Gastroesophageal sphincter (tissue), 4 donors: ENCODE measurements at places on chromosomes 5 and 9. TPM values are rescaled to one million over a fixed set of nuclear protein-coding genes. Genes with fewer than 3 reads are reported as not detected.

DNA sequence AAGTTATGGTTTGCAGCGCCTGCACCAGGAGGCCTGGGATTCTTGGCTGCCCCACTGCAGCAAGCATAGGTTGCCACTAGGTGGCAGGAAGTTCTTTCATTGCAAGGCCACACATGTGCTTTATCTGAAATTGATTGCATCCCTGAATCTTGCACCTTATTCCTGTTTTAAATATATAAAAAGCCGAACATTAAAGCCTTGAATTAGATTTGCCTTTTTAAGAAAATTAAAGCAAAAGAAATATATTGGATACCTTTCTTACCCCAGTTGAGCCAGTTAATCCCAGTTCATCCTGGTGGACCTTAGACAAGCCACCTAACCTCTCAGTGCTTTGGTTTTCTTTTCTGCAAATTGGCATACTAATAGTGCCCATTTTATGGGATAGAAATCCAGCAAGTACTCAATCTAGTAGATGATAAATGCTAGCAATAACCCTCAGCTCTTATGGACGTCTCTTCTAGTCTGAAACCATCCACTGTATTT lies 6.3 kb upstream of the TRMT10B start:
- no peak overlapping the region for H3K27ac ChIP-seq
- H3K36me3 ChIP-seq: no peaks in the 10 kb centered on the region
- ATAC-seq: peak; percentile 70
- H3K27me3 ChIP-seq: no peaks in the 10 kb centered on the region

GRCh38 chr9:122941582-122942234 lies 888 bp downstream of the RABGAP1 start:
- peaks cover 61% of the 10 kb centered on the region for H3K4me1 ChIP-seq
- peak overlapping the region; percentile 96 for H3K27ac ChIP-seq
- H3K4me3 ChIP-seq: peak overlapping the region; percentile 79
- peak; percentile 9 for ATAC-seq

DNA sequence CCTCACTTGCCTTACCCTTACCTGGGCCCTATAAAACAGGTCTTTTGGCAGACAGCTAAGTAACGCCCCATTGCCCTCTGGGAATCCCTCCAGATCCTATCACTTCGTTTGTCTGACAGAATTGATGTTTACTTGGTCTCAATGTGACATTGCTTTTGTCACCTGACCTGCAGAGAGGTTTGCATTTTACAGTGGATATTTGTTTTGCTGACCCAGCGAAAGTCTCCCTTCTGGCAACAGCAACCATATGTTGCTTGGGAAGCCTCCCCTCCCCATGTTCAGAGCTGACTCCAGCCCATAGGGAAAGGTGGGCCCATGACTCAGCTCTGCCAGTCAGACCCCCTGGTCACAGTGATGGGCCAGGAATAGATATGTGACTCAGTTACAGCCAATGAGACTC lies 54.0 kb upstream of the LARP1 start:
- H3K27ac ChIP-seq: no peak overlapping the region
- H3K4me3 ChIP-seq: no peak overlapping the region

GRCh38 chr5:122181863-122182262 lies 52.5 kb downstream of the ZNF474 start:
- H3K27ac ChIP-seq: peak overlapping the region; percentile 77
- no peaks in the 10 kb centered on the region for H3K36me3 ChIP-seq
- H3K4me1 ChIP-seq: peaks cover 23% of the 10 kb centered on the region
- H3K27me3 ChIP-seq: no peaks in the 10 kb centered on the region
- no peak for ATAC-seq

DNA sequence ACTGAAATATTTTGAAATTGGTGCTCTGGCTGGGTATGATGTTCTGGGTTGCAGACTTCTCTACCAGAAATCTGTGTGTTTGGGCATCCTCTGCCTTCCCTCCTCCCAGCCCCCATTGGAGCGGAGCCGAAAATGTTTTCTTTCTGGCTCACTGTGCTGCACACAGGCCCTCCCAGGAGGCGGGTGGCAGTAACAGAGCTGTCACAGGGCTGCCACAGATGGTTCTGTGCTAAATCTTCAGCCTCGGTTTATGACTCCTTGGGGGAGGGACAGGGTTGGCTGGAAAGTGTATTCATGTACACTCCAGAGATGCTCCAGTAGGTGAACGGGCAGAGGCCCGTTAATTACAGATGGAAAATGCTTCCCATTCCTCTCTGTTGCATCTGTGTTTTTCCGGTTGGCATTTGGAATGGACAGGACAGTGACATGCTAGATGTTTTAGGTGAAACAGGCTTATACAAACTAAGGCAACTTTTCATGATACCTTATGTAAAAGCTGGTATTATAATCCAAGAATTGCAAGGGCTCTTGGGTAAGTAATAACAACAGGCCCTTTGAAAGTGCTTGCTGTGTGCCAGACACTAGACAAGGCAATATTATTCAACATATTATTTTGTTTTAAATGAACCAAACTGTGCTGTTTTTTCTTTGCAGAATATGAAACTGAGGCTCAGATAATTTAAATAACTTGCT lies 180.2 kb downstream of the ADCY2 start:
- no peak overlapping the region for H3K4me3 ChIP-seq
- H3K36me3 ChIP-seq: no peaks in the 10 kb centered on the region
- no peaks in the 10 kb centered on the region for H3K27me3 ChIP-seq
- no peak overlapping the region for H3K27ac ChIP-seq
- ATAC-seq: no peak

DNA sequence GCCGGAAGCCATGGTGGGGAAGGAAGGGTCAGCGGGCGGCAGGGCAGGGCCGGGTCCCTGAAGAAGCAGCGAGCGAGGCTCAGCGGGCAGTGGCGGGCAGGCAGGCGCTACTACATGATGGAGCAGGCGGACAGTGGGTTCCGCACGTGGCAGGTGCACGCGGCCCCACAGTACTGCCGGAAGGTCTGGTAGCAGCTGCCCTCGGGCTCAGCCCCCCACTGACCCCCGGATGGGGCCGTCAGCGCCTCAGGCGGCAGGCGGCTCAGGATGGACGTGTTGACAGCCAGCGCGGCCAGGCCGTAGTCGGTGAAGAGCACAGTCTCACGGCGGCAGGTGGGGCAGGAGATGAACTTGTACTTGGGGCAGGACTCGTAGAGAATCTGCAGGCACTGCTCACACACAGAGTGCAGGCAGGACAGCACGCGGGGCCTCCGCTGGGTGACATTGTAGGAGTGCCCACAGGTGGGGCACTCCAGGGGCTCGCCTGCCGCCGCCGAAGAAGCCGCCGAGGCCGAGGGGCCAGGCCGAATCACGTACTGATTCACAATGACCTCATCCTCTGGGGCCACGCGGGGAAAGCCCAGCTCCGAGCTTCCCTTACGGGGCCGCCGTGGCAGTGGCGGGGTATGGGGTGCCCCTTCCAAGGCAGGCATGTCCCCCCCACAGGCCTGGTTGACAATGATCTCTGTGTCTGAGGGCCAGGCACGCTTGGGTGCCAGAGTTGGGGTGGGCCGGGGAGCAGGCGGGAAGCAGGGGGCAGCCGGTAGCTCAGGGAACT lies 1.5 kb downstream of the RNF208 start:
- no peak overlapping the region for H3K4me3 ChIP-seq
- peaks cover 12% of the 10 kb centered on the region for H3K36me3 ChIP-seq
- H3K4me1 ChIP-seq: no peaks in the 10 kb centered on the region

DNA sequence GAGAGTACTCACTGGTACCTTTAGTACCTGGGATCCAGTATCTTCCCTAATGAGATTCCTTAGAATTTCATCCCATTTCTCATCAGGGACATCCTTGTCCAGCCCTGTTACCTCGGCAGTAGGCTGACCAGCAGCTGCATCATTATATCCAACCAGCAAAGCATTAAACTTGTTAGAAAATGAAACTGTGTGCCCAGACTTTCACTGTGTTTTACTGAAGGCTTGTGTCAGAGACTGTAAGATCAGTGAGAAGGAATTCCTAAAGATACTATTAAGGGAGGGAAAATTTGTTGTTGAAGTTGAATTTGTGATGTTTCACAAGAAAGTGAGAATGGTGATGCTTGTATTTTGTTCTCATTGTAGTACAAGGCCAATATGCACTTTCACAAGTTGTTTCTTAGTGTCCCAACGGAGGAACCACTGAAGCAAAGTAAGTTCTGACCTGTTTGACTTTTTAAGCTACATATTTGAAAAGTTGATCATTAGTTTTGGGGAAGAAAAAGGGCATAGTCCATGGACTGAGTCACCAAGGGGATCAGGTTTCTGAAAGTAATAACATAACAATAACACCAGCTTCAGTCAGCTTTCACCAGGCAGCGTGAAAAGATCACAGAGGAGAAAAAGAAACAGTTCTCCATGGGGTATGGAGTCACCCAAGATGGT lies 48.8 kb downstream of the GRAMD2B start:
- H3K4me1 ChIP-seq: no peaks in the 10 kb centered on the region
- ATAC-seq: peak; percentile 23
- H3K36me3 ChIP-seq: peaks cover 6% of the 10 kb centered on the region
- H3K27ac ChIP-seq: no peak overlapping the region

GRCh38 chr5:89826938-89827337 lies 582.6 kb downstream of the CETN3 start:
- ATAC-seq: no peak
- H3K36me3 ChIP-seq: no peaks in the 10 kb centered on the region
- no peaks in the 10 kb centered on the region for H3K4me1 ChIP-seq
- H3K27me3 ChIP-seq: no peaks in the 10 kb centered on the region
- no peak overlapping the region for H3K4me3 ChIP-seq

- H3K4me3 ChIP-seq: no peak overlapping the region
- H3K4me1 ChIP-seq: no peaks in the 10 kb centered on the region
- ATAC-seq: no peak
- no peaks in the 10 kb centered on the region for H3K36me3 ChIP-seq
Measured at GRCh38 chr5:24391816-24392215, 253.0 kb downstream of the CDH10 start.

GRCh38 chr5:103060424-103060954 lies 59.4 kb downstream of the GIN1 start:
- no peaks in the 10 kb centered on the region for H3K27me3 ChIP-seq
- ATAC-seq: no peak
- no peaks in the 10 kb centered on the region for H3K36me3 ChIP-seq
- no peaks in the 10 kb centered on the region for H3K4me1 ChIP-seq
- H3K27ac ChIP-seq: no peak overlapping the region
- H3K4me3 ChIP-seq: no peak overlapping the region

Gene IRX2
- 1.2 TPM for total RNA-seq

Gene PRLR
- total RNA-seq: 0.27 TPM

Gene GTF3C4
- 11.7 TPM for total RNA-seq

Gene EFNA5
- total RNA-seq: 3.4 TPM

Gene PCDHB4
- 4.1 TPM for total RNA-seq

Gene ZNF622
- 32.3 TPM for total RNA-seq

Gene DNM1
- 19.6 TPM for total RNA-seq
